SK-MEL-5 (cell line): ENCODE measurements at places on chromosomes 3 and 15. TPM values are rescaled to one million over a fixed set of nuclear protein-coding genes. Genes with fewer than 3 reads are reported as not detected.

Gene ISG20
- total RNA-seq, result 121 and 125 TPM in 2 replicates

Gene SGO1
- 12.6 and 13.6 TPM in 2 replicates for total RNA-seq

Gene PRR20G
- total RNA-seq, result not detected in 2 replicates

Gene GOLGA8T
- not detected in 2 replicates for total RNA-seq

Gene MAGEL2
- total RNA-seq, result 0.88 and 0.95 TPM in 2 replicates

Gene NDN
- total RNA-seq, result 29.9 and 39.3 TPM in 2 replicates

Gene PIGBOS1
- 17.7 and 27.7 TPM in 2 replicates for total RNA-seq

Gene NOX5
- total RNA-seq, result 4.0 TPM in 2 replicates

Gene KCTD6
- 9.0 and 9.2 TPM in 2 replicates for total RNA-seq
